NCI-H524 (cell line): ENCODE measurements at places on chromosomes 13 and 19.

DNA sequence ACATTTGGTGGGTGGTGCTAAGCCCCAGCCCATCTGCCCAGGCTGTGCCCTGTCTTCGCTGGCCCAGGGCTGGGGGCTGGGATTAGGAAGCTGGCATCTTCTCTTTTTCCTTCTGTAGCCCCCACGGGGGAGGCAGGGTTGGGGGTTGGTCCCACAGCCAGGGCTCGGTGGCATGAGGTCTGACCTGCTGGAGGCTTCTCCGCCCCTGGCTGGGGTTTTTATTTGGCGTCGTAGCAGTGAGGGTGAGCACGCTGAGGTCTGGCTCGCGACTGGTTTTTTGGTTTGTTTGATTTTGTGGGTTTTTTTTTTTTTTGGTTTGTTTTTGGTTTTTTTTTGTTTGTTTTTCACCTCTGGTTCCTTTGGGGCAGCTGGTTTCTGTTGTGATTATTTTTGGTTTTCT lies 14.7 kb downstream of the ZNF574 start:
- DNase-seq: peak; percentile 89

- DNase-seq: no peak
Measured at GRCh38 chr13:45936621-45937020, 85.1 kb upstream of the SIAH3 start.

- DNase-seq: no peak
Measured at GRCh38 chr13:87130423-87130822, 540.7 kb upstream of the SLITRK5 start.

GRCh38 chr13:71863254-71863865 lies 3.6 kb downstream of the DACH1 start:
- DNase-seq: no peak

GRCh38 chr13:36713887-36714286 lies 40.1 kb downstream of the SERTM1 start:
- DNase-seq: no peak

- peak; percentile 92 for DNase-seq
Measured at GRCh38 chr19:55585658-55586339, 5.2 kb upstream of the ZNF579 start.

DNA sequence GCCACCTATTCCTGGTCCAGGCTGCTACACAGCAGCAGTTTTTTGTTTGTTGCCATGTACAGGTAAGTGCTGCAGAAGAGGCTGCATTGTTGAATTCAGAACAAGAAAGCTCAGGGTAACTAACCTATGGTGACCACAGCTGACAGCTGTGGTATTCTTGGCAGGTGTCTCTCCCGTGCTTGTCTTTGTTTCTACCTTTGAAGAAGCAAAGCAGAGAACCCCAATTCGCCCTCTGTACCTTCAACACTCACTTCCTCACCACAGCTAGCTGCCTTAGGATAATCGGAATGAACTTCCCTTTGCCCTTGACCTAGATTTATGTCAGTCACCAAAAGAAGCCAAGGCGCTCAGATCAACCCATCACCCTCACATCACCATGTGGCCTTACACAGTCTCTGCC lies 1703.3 kb upstream of the SLC10A2 start:
- no peak for DNase-seq

- DNase-seq: no peak
Measured at GRCh38 chr19:29271911-29272310, 59.0 kb upstream of the UQCRFS1 start.

GRCh38 chr19:29667901-29668341 lies 2.7 kb downstream of the PLEKHF1 start:
- DNase-seq: peak; percentile 16

DNA sequence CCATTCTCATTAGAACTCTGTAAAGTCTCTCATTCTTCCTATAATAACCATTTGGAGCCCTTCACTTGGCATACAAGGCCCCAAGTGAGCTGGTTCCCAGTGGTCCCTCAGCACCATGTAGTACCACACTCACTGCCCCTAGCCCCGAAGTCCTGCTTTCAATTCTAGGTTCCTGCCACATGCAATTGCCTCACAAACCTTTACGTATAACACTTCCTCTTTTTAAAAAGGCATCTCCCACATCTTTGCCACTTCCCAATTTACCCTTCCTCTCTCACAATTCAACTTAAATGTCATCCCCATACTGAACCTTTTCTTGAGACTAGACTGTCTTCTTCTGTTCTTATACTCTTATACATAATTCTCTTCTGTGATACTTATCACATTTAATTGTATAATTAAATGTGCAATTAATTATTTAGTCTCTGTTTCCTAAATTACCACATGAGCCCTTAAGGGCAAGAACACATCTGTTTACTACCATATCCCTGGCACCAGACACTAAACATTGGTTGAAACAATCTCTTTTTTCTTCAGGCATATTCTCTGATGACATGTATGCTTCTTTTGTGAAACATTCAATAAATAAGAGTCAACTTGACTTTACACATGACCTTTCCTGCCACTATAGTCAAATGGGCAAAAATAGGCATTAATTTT lies 304.0 kb downstream of the SPRY2 start:
- DNase-seq: no peak

DNA sequence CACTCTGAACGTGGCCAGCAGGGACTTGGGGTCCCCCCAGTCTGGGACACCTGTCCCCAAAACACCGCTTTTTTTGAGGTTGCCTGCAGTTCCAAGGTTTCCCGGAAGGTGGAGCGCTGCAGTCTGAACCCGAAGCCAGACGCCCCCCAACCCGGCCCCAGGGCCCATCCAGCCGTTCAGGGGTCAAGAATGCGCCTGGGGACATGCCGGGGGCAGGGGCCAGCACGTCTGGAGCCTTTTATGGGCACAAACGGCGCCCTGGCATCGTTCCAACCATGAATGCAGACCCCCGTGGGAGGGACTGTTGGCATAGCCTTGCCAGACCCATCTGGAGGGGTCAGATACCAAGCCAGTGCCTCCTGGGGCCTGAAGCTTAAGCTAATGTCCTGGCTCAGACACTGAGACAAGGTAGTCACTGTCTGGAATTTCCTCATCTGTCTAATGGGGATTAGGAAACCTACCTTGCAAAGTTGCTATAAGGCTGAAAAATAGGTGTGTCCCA lies 6.9 kb downstream of the S1PR5 start:
- DNase-seq: peak; percentile 38

DNA sequence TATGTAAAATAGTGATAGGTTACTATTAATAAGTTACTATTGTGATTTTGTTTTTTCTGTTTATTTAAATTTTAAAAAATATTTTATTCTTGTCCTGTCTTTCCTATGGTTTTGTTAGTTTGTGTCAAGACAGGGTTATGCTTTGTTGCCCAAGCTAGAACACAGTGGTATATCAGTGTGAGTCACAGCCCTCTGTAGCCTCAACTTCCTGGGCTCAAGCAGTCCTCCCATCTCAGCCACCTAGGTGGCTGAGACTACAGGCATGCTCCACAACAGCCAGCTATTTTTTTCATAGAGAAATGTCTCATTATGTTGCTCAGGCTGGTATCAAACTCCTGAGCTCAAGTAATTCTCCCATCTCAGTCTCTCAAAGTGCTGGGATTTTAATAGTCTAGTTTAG lies 99.5 kb downstream of the ZNF675 start:
- no peak for DNase-seq

DNA sequence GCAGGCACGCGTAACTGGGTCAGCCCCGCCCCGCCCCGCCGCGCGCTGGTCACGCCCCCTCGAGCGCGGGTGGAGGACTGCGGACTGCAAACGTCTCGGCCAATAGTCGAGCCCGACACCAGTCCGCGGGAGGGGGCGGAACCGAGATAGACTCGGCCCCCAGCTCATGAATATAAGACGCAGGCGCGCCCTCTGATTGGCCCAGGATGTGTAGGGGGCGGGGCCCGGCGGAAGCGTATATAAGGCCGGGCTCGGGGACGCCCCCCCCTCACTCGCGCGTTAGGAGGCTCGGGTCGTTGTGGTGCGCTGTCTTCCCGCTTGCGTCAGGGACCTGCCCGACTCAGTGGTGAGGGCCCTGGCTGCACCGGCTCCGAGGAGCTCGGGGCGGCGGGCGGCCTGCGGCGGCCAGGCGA lies at the start of gene CIRBP:
TSS of gene CIRBP (plus strand) at position 268 of the 413 bp plus-strand sequence. CDS start 1,602 bp downstream, outside the sequence.
- peak; percentile 98 for DNase-seq

DNA sequence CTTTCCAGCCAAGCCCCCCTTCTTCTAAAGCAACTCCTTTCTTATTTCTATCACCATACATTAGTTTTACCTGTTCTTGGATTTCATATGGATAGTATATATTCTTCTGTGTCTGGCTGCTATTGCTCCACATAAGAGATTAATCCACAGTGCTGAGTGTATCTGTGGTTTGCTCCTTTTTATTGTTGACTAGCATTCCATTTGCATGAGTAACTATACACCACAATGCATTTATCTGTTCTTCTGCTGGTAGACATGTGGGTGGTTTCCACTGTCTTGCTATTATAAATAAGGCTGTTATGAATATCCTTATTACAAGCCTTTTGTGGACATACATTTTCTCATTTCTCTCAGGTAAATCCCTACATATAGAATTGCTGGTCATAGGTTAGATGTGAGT lies 138.2 kb downstream of the SLC7A1 start:
- DNase-seq: no peak

DNA sequence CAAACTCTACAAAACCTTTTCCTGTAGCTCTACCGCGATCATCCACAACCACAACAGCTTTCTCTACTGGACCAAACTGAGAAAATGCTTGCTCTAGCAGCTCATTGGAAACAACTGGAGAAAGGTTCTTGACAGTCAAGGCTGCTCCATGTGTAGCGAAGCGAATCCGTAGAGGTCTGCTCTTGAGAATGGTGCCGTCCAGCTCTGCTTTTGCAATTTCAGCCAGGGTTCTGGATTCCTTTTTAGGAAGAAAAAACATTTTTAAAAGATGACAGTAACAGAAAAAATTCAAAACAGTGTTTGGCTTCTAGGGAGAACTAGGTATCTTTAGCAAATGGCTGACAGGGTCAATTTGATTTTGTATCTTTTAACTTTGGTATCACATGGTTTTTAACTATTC lies 10.4 kb downstream of the PSPC1 start:
- no peak for DNase-seq

DNA sequence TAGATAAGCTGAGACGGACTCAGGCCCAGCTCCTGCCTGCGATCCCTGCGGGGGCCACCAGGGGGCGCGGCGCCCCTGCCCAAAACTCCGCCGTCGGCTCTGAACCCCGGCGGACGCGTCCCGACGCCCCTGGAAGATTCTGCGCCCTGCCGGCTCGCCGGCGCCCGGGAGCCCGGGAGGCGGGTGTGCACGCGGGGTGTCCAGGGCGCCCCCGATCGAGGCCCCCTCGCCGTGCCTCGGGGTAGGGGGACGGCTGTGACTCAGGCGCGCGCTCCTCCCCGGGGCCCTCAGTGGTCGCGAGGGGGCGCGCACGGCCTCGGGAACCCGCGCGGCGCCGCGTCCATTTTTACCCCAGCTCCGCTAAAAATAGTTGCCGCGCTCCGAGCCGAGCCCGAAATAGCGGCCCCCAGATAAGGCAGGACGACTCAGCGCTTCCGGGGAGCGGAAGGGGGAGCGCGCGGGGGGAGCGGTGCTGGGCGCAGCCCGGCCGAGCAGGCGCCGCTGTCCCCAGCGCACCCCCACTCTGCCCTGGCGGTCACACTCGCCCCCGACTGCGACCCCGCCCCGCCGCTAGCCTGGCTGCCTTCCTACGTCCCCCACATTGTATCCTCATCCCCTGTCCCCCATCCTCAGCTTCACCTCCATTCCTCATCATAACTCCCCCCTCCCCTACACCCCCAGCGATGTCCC lies 16.0 kb upstream of the ERCC1 start:
- DNase-seq: peak; percentile 38

DNA sequence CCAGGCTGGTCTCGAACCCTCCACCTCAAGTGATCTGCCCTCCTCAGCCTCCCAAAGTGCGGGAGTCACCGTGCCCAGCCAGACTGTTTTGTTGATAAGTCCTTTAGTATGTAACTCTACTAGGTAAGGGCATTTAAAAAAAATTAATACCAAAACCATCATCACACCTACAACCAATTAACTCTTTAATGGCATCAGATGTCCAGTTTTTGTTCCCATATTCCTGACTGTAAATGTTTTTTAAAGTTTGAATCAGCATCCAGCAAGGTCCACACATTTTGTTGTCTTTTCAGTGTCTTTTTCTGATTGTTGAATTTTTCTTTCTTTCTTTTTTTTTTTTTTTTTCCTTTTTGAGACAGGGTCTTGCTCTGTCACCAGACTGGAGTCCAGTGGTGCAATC lies 5.6 kb downstream of the FCGRT start:
- DNase-seq: no peak

DNA sequence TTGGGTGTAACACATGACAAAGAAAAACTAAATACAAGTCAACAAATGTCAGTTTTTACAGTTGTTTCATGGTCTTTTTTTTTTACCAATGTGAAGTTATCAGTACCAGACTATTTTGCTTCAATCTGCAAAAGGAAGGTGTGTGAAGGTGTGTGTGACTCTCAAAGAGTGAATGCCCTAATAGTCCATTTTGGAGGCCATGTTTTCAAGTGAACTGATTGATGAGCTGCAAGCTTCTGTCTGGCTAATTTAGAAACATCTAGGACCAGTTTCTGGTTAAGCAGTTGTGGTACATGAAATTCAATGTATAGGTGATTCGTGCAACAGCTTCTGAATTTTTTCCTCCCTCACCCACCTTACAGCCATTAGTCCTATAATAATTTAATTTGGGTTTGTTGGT lies 16.1 kb downstream of the KLF5 start:
- DNase-seq: no peak

DNA sequence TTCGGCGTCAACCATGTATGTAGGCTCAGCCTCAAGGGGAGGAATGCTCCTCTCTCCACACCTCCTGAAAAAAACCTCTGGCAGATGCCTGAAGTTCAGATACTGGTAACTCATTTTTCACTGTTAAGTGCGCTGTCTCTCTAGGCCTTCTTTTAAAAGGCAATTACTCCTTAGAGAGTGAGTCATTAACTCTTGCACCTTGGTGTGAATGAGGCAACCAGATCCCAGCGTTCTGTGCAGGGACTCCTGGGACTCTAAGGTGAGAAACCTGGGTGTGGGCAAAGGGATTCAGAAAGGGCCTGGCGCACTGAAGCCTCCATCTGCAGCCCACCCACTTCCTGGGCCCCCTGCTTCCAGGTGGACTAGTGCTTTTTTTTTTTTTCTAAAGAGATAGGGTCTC lies 71.7 kb downstream of the SIAH3 start:
- no peak for DNase-seq

DNA sequence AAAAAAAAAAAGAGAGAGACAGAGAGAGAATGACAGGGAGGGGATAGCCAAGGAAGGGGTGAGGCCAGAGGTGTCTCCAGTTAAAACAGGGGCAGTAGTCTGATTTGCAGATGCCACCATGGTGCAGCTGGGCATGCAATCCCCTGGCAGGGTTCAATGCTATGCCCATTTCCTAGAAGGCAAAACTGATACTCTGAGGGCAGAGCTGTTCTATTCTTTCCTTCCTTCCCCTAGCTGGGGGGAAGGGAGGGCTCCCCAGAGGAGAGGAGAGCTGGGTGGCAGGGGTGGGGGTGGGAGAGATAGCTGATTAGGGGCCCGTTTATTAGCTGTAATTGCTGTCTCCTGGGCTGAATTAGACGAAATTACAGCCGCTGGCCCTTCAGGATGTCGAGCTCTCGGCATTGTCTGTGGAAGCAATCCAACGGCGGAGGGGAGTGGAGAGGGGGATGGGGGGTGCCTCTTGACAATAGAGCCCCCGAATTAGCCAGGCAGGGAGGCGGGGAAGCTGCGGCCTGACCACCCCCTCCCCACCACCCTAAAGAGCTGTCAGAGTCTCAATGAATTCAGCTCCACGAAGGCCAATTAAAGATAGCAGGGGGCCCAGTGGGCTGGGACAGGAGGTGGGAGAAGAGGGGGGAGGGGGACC lies 14.4 kb upstream of the DPP9 start:
- no peak for DNase-seq
